ENCODE measurements at places on chromosomes 7 and 10.

GRCh38 chr7:99038086-99038855, 105.6 kb downstream of the SMURF1 start:
- DNase-seq: no peak

- DNase-seq: no peak
Observed at GRCh38 chr10:79994556-79994955, 45.7 kb upstream of the SFTPD start.

DNA sequence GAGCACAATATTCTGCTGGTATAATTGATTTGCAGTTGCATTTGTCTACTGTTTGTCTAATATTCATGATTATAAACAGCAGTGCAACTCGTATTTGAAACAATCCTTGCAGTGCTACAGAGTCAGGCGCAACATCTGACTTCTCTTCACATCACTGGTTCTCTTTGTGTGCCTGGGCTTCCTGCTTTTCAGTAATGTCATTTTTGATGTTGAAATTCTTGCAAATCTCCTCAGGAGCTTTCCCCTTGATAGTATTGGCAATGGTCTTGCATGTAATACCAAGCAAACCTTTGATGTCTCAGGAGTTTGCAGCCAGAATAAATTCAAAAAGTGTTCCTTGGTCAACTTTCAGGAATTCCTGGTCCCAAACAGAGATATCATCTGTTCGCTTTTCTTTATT, 20.2 kb downstream of the HPS6 start:
- DNase-seq: no peak

DNA sequence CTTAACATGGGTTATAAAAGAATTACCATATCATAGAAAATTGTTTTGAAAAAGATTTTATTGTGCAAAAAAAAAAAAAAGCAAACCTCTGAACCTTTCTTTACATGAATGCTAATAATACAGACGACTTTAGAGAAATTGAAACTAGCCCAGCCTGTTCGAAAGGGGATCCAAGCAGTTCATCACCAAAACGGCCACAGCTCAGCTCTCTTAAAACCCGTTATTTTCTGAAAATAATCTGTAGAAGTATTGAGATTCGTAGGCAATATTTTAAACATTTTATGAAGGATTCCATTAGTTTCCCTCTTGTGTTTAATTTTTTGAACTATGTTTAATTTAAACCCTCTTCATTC, 9.9 kb upstream of the GSAP start:
- DNase-seq: no peak
